ENCODE measurements at places on chromosomes 6 and 20. TPM values are rescaled to one million over a fixed set of nuclear protein-coding genes. Genes with fewer than 3 reads are reported as not detected.

GRCh38 chr6:169174516-169175359 lies 78.9 kb downstream of the THBS2 start:
- ATAC-seq, result no peak

DNA sequence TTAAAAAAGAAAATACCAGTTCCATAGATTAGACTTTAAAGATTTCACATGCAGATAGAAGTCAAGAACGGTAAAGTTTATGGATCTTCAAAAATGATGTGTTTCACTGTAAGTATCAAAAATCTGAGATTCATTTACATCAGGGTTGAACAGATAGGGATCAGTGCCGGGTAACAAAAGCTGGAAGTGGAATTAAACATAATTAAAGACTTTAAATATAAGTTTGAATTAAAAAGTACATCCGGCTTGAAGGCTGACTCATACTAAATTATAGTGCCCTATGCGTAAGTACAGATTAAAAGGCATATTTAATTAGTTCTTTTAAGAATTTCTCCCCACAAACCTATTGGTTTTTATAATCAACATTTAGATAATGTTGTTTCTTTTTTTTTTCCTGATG lies 312.7 kb downstream of the PRL start:
- ATAC-seq, result no peak

MAP7 gene
- 4.0 TPM for total RNA-seq

- ATAC-seq, result no peak
Measured at GRCh38 chr6:24902782-24903181, 33.0 kb downstream of the RIPOR2 start.

GRCh38 chr6:55937261-55937947 lies 62.0 kb upstream of the BMP5 start:
- ATAC-seq, result no peak

GRCh38 chr20:40307997-40308396 lies 381.0 kb downstream of the MAFB start:
- ATAC-seq, result no peak

GRCh38 chr6:104541411-104541810 lies 318.3 kb downstream of the HACE1 start:
- ATAC-seq, result no peak

- ATAC-seq, result no peak
Measured at GRCh38 chr20:8385247-8385646, 253.2 kb downstream of the PLCB1 start.

- no peak for ATAC-seq
Measured at GRCh38 chr20:48609491-48609978, 218.3 kb downstream of the PREX1 start.

DNA sequence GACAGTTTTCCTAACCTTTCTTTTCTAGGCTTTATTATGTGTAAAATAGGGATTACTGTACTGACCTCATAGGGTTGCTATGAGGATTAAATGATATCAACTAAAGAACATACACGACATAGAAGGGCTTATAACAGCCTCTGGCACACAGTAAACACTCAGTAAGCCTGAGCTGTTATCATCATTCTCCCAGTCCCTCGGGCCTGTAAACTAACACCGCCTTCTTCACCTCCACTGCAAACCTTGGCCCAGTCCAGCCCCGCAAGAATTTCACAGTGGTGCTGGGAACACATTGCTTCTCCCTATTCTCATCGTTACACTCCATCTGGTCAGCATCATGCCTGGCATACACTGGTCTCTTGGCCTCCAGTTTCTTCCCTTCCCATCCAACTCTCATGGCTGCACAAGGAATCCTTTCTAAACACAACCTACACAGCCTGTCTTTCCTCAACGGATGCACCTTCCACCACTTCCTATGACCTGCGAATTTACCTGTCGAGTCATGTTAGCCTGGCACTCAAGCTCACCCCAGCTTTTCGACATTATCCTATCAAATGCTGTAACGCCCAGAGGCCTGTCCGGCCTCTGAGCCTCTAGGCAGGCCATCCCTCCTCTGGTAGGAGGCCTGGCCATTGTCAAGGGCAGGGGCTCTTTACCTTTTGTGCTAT lies 92.1 kb downstream of the FYN start:
- peak; percentile 52 for ATAC-seq

CALHM5 gene
- total RNA-seq, result 6.0 TPM

SIGLEC1 gene
- 10.1 TPM for total RNA-seq

DNA sequence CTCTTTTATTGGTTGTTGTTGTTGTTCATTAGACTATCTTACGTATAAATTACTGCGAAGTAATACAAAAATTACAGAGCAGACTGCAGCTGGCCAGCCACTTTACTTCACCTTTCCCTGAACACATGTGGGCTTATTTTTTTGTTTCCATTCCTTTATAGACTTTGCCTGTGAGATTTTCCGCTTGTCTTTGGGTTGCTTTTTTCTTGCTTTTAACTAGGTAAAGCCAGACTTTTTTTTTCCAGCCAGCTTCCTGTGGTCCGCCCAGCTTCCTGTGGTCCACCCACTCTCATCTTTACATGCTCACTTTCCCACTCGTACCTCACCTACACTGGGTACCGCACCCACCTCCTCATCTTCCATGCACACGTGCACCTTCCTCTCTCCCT lies 79.0 kb downstream of the IPCEF1 start:
- ATAC-seq, result no peak

BANF2 gene
- total RNA-seq, result not detected

GRCh38 chr6:124699038-124699437 lies 263.2 kb upstream of the RNF217 start:
- no peak for ATAC-seq

HLA-DQB1 gene
- 0.16 TPM for total RNA-seq

SYCP2L gene
- 5.7 TPM for total RNA-seq

- peak; percentile 58 for ATAC-seq
Measured at GRCh38 chr6:140897804-140898573, 1234.7 kb upstream of the GJE1 start.

DNA sequence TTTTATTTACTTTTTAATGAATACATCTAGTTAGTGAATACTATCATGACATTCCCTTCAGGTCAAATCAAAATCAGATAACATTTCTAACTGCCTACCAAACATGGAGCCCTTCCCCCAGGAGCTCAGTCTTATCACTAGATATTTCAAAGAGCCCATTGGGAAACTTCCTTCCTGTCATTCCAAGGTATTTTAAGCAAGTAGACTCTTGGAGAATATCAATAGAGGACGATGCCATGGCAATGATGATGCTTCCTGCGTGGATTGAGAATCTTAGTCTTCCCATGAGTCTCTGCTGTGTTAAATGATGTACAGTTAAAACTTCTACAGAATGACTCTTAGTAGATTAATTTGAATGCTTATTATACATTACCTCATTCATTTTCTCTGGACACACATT lies 384.9 kb downstream of the CENPW start:
- ATAC-seq, result no peak

CCN2 gene
- total RNA-seq, result 122 TPM

- ATAC-seq, result peak; percentile 39
Measured at GRCh38 chr6:19067165-19067564, 680.0 kb downstream of the RNF144B start.

DNA sequence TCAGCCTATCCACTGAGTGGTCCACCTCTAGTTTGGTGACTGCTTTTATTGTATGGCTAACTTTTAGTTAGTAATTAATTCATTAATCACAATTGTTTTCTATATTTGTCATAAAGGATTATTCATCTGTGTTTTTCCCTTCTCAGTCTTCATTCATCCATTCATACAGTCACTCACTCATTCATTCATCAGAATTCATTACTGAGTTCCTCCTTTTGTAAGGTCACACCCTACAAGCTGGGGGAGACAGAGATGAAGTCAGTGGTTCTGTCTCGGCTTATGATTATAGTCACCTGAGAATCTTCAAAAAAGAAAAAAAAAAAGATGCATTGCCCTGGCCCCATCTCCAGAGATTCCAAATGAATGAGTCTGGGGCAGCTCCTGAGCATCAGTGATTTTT lies 257.1 kb downstream of the ADGB start:
- no peak for ATAC-seq

- peak; percentile 97 for ATAC-seq
Measured at GRCh38 chr6:127459231-127459641, at the start of gene KIAA0408. KIAA0408 (minus strand) TSS chr6:127459389; CDS start chr6:127453981, 5,408 bp downstream.

RCAN2 gene
- total RNA-seq, result 46.9 TPM

DNA sequence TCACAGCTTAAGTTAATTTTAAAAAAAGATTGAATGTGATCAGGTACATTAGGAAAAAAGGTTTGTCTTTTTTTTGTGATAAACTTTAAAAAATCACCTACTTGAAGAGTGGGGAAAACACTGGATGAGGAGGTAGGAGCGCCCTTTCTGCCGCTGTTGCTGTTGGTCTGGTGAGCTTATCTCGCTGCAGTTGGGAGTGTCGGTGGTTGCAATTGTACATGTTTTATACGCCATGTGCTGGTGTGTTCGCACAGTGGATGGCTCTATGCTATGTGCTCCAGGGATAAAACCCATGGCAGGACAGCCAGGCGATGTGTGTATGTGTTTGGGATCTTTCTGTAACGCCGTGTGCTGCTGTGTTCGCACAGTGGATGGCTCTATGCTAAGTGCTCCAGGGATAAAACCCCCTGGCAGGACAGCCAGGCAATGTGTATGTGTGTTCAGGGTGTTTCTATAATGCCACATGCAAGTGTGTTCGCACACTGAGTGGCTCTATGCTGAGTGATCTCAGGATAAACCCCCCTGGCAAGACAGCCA lies 1.7 kb downstream of the SLC22A3 start:
- ATAC-seq, result no peak

ZSCAN26 gene
- total RNA-seq, result 26.0 TPM

SYNCRIP gene
- total RNA-seq, result 78.4 TPM

DNA sequence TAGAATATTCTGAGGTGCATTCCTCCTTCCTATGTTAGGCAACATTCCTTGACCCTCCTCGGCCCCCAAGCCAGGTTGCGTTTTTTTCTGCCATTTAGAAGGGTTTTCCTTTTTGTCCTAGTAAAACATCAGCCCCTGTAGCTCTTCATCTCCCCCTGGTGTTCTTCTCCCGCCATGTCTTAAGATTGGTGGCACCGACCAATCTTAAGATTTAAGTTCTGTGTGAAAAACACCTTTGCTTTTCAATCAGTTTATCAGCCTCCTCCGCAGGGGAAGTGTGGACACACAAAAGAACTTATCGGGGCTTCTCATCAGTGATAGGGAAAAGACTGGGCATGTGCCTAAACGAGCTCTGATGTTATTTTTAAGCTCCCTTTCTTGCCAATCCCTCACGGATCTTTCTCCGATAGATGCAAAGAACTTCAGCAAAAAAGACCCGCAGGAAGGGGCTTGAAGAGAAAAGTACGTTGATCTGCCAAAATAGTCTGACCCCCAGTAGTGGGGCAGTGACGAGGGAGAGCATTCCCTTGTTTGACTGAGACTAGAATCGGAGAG lies 719 bp upstream of the EDN1 start:
- ATAC-seq, result no peak

SPTLC3 gene
- total RNA-seq, result 2.0 TPM

DNA sequence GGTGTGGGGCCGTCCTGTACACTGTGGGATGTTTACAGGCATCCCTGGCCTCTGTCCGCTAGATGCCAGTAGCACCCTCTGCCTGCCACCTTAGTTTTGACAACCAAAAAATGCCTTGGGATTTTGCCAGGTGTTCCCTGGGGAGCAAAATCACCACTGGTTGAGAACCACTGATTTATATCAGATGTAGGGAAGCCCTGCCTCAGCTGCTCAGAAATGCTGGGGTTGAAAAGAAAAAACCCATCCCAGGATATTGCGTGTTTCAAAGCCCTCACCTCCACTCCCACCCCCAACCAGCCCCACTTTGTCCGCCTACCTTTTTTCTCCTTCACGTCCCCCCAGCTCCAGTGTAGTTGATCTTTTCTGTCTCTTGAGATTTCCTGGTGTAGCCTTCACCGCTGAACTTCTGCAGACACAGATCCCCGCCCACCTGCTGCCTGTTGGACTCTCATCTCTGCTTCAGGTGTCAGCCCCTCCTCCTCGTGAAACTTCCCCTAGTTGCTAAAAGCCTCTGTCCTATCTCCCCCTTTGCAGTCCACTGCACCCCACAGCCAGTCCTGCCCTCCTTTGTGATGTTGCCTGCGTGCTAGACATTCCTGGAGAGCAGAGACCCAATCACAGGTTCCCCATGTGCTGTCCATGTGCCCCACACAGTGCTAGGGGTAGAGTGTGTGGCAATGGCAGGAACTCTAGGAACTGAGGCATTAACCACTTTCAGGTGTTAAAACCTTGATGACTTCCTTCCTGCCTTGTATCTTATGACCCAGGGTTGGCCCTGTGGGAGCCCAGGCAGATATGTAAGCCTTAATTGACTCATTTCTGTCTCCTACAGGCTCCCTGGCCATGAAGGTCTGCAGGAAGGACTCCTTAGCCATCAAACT lies 98.9 kb downstream of the TBC1D7 start:
- ATAC-seq, result no peak

All from gastroesophageal sphincter (tissue), 4 donors.